ENCODE measurements at places on chromosomes 1 and 21.

- DNase-seq, result no peak
Measured at GRCh38 chr1:158706096-158706495, 5.6 kb upstream of the OR6K2 start.

DNA sequence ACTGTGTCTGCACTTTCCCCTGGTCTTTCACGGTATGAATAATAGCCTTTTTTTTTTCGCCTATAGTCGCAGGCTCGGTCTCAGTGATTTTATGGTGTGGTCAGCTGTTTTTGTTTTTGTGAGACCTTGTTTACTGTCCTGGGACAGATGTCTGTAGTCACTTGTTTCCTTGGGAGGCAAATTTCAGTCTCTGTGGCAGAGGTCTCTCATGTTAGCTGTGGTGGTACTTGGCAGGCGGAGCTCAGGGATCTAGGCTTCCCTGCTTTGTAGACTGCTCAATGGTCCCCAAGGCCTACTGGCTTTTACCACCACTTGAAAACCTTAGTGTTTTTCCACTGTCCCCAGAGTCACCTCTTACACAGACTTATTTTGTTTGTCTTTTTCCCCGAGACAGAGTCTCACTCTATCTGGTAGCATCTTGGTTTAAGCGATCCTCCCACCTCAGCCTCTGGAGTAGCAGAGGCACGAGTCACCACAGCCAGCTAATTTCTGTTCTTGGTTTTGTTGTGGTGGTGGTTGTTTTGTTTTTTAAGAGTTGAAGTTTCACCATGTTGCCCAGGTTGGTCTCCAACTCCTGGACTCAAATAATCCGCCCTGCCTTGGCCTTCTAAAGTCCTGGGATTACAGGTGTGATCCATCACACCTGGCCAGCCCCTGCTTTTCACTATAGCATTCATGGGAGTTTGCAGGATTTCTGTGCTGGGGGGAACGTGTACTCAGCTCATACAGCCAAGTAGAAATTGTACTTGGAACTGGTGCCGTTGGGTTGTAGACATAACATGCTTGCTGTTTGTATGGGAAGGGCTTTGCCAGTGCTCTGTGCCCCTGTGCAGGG lies 10.3 kb downstream of the RNU1-2 start:
- no peak for DNase-seq

DNA sequence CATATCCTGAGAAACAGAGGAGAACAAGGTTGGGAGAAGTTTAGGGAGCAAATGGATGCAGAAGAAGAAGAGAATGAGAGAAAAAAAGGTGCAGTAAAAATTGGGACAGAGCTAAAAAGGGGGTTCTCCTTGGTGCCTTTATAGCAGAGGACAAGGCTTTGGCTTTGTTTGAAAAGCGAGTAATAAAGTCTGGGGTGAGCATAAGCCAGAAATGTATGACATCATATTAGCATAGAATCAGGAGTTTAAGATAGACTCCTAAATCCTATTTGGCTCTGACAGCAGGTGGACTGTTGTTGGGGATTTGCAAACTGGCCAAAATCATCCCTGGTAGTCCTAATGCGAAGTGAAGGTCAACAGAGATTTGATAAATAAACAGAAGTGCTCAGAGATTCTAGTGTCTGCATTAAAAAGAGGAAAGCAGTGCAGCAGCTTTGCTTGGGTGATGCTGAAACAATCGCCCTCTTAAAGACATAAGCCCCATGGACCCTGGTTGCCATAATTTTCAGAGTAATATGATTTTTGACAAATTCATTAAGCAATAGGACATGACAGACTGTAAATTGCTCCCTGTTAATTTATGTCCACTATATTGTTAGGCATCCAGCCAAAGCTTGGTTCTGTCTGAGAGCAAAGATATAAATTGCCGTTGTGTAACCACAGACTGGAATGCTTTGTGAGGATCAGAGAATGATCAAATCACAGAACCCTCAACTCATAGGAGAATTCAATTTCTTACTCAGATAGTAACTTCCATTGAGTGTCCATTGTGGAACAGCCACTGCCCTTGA lies 385.0 kb upstream of the NFIA start:
- no peak for DNase-seq

DNA sequence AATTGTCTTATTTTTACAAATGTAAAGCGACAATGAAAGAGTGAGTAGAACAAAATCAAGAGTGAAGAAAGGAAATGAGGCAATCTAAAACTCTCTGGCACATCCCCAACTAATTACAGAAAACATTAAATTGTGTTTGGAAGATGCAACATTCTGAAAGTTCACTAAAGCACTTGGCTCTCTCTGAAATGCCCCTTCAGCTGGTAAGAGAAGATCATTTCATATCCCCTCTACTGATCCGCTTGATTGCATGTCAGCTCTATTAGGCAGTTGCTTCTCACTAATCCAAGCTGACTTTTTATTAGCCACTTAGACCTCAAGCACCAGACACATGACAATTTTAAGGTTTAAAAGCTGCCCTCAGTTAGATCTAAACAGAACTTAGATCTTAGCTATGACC lies 262.8 kb upstream of the PRMT6 start:
- DNase-seq, result no peak

- DNase-seq, result no peak
Measured at GRCh38 chr1:181858135-181858534, 203.4 kb downstream of the ZNF648 start.

GRCh38 chr1:25054526-25055323 lies 124.6 kb upstream of the RUNX3 start:
- no peak for DNase-seq

DNA sequence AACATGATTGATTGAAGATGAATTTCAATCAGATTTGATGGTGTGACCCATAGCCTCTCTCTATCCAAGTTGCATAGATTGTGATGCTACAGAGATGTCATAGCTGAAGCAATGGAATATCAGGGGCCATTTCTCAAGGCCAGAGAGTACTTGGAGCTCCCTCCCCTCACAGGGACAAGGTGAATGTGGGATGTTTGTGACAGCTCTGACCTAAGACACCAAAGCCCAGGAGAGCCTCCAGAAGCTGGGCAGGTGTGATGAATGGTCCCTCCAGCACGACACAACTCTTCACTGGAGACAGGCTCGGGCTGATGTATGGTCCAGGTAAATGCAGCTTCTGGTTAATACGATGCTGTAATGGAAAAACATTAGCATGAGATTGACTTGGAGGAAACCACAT lies 101.0 kb upstream of the ZC3H12A start:
- no peak for DNase-seq

GRCh38 chr1:1858382-1859086 lies 32.4 kb downstream of the GNB1 start:
- DNase-seq, result no peak

GRCh38 chr1:12376236-12377045 lies 146.6 kb downstream of the VPS13D start:
- no peak for DNase-seq

DNA sequence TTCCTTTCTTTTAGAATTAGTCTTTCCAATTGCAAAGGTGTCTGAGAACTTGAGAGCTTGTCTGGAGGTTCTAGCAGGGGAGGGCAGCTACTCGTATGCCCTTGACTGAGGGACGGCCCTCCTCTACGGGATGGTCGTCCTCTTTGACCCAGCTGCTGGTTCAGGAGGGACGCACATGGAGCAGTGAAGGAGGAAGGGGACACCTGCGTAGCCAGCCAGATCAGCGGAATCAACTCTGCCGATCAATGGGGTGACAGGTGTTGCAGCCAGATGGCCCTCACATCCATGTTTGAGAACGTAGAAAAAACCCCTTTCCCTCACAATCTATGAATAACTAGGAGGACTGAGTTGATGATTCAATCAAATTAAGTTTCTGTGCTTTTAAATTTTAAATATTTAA lies 15.7 kb upstream of the A3GALT2 start:
- no peak for DNase-seq

GRCh38 chr21:33207449-33208149 lies 22.1 kb upstream of the IFNAR2 start:
- DNase-seq, result no peak

DNA sequence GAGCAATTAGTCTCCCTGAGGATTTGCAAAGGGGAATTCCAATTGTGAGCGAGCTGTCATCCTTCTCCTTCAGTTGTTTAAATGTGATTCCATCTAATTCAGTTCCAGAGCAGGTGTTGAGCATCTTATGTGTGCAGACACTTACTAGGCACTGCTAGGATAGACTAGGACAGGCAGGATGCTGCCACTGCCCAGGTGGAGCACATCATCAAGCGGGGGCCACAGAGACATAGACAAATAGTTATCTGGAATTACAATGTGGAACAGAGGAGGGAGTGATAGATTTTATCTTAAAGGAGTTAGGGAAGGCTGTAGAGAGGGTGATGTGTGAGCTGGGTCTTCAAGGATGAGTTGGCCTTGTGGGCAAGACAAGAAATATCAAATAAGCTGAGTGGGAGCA lies 55.9 kb downstream of the CDC7 start:
- DNase-seq, result no peak

GRCh38 chr1:200445213-200445612 lies 35.4 kb upstream of the ZNF281 start:
- no peak for DNase-seq

DNA sequence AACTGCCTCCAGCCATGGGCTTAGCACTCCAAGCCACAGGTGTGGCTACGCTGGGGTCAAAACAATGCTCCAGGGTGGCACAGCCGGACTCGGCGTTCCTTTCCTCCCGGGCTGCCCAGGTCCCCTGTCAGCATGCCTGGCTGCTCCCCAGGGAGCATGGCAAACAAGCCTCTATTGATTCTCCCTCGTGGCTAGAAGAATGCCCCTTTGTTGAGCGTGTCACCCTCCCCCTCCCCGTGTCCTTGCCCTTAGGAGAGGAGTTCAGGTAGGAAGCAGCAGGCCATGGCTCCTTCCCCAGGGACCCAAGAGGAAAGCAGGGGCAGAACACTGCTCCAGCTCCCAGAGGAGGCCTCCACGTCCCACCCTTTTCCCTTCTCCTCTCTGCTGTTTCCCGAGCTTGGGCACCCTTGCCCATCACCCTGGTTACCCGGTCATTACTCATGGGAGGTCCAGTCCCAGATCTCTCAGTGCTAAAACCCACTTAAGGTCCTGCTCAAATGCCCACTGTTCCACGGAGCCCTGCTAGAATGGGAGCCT lies 57.4 kb upstream of the CITED4 start:
- DNase-seq, result no peak

DNA sequence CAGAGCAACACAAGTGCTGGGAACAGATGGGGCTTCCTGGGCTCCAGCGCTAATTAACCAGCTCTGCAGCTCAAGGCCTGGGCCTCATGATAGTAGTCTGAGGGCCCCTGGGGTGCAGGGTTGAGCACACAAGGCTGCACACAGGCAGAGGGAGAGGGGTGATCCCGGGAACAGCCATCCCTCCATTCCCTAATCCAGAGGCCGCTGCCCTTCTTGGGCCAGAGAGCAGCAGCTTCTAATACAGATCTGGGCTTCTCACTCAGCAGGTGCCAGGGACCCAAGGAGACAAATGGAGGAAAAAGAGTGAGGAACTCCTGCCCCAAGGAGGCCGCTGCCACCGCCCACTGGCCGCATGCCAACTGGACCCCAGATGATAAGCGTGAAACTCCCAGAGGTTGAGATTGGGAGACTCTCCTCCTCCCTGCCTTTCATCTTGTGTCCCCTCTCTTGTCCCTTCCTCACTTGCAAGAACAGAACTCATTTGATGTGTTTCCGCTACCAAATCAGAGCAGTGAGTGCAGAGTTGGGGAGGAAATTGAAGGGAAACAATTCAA lies 58.0 kb upstream of the IFNAR2 start:
- DNase-seq, result no peak

GRCh38 chr1:193435781-193436180 lies 249.4 kb upstream of the B3GALT2 start:
- no peak for DNase-seq

GRCh38 chr1:16046842-16047241 lies 3.3 kb downstream of the CLCNKB start:
- DNase-seq, result no peak

- DNase-seq, result no peak
Measured at GRCh38 chr1:35894183-35894582, 11.2 kb downstream of the AGO1 start.

GRCh38 chr1:32889731-32890278 lies 3.5 kb downstream of the HPCA start:
- no peak for DNase-seq

GRCh38 chr1:94542088-94542870 lies 720 bp upstream of the F3 start:
- DNase-seq, result no peak

GRCh38 chr21:28066596-28067387 lies 925.9 kb downstream of the LTN1 start:
- no peak for DNase-seq

- DNase-seq, result no peak
Measured at GRCh38 chr21:39300587-39300986, 12.8 kb downstream of the BRWD1 start.

- no peak for DNase-seq
Measured at GRCh38 chr1:243470502-243470901, 214.7 kb downstream of the SDCCAG8 start.

DNA sequence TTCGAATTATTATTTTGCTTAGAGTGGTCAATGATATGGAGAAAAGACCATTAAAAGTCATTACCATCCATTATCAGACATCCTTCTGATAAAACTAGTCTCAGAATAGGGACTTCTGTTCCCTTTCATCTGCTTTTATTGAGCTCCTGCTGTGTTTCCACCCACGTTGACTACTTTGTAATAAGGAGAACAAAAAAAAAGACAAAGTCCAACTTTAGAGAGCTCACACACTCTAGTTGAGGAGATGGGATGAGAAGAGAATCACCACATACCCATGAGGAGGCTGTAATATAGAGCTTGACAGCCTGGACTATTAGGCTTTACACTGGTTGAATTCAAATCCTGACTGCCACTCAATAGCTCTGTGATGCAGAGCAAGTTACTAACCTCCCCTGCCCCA lies 27.8 kb upstream of the ALDH9A1 start:
- no peak for DNase-seq

DNA sequence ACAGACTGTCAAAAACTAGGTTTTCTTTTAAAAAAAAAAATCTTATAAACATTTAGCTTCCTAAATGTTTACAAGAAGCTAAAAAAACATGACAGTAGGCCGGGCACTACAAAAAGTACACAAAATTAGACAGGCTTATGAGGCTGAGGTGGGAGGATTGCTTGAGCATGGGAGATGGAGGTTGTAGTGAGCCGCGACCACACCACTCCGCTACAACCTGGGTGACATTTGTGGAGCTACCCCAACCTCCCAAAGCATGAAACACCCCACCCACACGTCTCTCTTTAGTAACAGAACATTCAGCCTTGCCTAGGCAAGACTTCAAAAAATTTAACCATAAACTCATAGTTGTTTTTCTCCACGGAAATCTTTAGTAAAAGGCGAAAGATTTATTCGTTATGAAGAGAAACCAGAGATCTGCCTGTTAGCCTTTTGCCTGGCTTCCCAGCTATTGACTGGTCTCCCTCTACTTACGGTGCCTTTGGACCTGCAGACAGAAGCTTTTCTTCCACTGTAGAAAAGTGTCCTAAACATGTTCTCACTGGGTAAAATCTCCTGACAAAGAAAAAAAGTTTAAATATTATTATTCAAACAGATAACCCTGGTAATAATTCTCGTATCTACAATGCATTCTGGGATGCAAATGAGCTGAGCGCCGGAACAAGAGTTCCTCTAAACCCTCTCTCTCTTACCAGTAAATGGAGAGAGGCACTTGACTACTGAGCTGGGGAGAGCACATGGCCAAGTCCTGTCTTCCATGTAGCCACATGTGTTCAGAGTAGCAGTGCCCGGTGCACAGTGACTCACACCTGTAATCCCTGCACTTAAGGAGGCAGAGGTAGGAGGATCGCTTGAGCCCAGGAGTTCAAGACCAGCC lies 9.2 kb downstream of the RNU5D-1 start:
- no peak for DNase-seq

GRCh38 chr1:199404191-199404590 lies 623.3 kb upstream of the NR5A2 start:
- no peak for DNase-seq
